Caki2 (cell line): ENCODE measurements at places on chromosomes 7 and 10. TPM values are rescaled to one million over a fixed set of nuclear protein-coding genes. Genes with fewer than 3 reads are reported as not detected.
A peak's percentile ranks its signal among the peaks of the same experiment; 100 is the strongest.

The DBNL gene
- total RNA-seq = 137 and 174 TPM in 2 replicates

The OTUD1 gene
- 13.1 and 14.8 TPM in 2 replicates for total RNA-seq

The FBH1 gene
- 57.7 and 85.1 TPM in 2 replicates for total RNA-seq

The VPS37D gene
- total RNA-seq = 4.5 and 12.9 TPM in 2 replicates

The SAP25 gene
- total RNA-seq = not detected in 2 replicates

The DPYSL4 gene
- total RNA-seq = 0.14 TPM in 1 of 2 replicates, not detected in the other

The KCNIP2 gene
- total RNA-seq = 0.20 TPM in 1 of 2 replicates, not detected in the other

The FRG2B gene
- not detected in 2 replicates for total RNA-seq

DNA sequence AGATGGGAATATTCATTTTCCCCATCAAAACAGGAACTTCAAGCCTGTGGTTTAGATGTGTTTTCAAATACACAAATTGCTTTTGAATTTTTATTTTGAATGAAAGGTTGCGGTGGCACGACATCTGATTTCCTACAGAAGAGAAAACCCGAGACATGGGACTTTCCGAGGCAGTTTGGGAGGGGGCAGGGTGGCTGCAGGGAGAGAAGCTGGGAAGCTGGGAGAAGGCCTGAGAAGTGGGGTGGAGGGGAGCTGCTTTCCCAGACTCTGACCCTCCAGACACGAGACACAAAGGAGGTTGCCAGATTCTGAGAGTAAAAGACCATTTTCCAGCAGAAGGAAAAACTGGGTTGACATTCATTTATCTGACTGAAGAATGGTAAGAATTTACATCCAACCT lies 19.6 kb downstream of the TMEM176A start:
- DNase-seq = no peak

- DNase-seq = no peak
Measured at GRCh38 chr7:42722716-42723115, 189.2 kb downstream of the C7orf25 start.

DNA sequence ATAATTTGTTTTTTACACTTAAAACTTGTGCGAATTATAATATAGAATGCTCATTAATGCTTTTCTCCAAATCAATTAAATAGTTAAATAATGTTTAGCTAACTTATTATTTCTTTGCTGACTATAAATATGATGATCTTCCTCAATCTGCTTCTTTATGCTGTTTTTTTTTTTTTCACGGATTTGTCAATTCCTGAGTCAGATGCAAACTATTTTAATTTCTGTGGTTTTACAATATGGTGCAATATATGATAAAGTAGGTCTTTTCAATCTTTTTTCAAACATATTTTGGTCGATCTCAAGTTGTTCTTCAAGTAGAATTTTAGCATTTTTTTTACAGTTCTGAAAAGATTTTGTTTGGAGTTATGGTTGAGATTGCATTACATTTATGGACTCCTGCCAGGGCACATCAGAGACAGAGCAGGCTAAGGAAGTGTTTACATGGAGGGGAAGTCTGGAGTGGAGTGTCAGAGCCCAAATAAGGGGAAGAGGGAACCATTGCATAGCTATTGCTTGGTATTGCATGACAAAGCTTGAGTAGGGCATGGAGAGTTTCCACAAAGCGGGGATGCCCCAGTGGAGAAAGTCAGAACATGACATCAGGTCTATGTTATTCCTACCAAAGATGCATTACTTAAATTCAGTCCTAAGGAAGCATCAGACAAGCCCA lies 204.4 kb downstream of the OTUD1 start:
- DNase-seq = no peak

DNA sequence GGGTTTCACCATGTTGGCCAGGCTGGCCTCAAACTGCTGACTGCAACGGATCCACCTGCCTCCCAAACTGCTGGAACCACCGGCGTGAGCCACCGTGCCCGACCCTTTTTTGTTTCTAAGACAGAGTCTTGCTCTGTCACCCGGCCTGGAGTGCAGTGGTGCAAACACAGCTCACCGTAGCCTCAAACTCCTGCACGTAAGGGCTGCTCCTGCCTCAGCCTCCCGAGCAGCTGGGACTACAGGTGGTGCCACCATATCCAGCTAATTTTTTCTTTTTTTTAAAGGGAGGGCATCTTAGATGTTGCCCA lies 36.4 kb downstream of the ADAP1 start:
- no peak for DNase-seq

DNA sequence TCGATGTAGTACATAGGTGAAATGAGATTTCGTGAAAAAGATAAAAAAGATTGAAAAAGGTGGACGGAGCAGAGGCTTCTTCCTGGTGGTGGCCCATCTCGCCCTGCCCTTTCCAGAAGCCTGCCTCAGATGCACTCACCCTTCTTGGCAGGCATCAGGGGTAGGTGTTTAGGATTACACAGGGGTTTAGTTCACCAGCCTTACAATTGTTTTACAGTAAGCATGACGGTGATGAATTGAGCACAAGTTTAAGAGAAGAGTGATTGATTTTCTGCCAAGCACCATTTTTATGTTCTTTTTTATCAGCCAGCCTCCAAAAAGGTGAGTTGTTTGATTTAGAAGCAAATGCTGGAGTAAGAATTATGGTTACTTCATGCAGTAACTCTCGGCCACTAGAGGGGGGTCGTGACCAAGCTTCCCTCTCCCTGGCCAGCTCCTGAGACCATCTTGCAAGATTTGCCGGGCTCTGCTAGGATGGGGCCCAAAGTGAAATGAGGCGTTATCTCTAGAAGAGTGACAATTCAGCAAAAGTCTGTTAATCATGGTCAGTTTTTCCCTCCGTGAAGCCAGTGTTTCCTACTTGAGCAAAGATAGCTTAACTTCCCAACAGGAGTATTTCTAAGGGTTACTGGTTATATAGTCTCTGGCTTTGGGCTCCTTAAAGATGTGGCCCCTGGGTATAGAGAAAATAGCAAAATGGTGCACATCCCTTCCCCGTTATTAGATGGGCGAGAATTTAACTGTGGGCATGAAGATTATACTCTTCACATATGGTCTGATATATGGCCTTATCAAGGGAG lies 228.8 kb downstream of the BMPER start:
- peak; percentile 21 for DNase-seq

GRCh38 chr10:29304995-29305335 lies 16.1 kb downstream of the LYZL1 start:
- no peak for DNase-seq

GRCh38 chr7:4687956-4688355 lies 5.9 kb downstream of the FOXK1 start:
- DNase-seq = no peak

DNA sequence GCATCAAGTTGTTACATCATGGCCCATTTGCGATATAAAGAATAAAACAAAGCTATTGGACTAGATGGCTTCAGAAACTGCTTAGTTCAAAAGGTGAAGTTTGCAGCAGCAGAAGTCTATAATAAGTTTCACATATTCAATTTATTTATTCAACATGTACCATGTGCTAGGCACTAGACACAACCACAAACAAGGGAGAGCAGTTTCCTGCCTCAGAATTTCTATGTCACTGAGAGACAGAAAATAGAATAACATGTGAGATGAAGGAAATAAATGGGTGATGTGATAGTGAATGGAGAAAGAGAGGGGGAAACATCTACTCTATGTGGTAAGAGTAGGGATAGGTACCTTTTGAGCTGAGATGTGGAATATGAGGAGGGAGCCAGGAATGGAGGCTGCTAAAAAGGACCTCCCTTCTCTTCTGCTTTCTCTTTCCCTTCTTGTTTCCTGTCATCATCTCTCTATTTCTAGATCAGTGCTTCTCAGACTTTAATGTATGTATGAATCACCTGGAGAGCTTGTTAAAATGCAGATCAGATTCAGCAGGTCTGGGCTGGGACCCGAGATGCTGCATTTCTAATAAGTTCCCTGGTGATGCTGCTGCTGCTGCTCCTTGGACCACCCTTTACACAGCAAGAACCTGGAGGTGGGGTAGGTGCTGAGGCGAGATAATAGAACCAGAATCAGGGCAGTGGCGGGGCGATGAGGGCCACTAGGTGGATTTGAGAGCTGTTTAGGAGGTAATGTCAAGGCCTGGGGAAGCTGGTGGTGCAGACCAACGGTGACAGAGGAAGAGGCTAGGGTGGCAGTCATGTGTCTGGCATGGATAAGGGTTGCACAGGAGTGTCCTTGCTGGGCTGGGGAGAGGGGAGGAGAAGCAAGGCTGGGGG lies 13.7 kb upstream of the INMT start:
- DNase-seq = no peak

GRCh38 chr10:51696251-51696650 lies 3.1 kb downstream of the CSTF2T start:
- no peak for DNase-seq

- no peak for DNase-seq
Measured at GRCh38 chr10:100823194-100823593, 77.8 kb downstream of the PAX2 start.

DNA sequence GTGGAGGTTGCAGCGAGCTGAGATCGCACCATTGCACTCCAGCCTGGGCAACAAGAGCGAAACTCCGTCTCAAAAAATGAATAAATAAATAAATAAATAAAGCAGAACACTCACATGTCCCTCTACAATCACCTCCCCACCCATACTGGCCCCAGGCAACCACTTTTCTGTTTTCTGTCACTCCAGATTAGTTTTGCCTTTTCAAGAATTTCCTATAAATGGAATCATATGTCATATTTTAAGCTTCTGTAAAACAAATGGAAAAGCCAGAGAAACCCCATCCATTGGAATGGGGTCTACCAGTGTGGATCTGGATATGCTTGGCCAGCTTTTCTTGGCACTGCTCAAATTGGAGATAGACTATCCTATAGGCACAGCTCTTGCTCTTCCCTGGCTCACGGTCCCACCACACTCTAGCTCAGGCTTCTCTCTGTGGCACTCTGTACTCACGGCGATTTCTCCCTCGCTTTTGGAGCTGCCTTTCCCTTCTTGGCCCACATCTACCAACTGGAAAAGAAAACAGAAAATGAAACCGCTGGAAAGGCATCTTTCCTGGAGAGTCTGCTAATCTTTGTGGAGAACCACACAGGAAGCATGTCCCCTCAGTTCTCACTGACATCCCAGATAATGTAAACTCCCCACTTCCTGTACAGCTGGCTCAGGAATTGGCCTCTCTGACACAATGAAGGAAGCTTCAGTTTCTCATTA lies 210.1 kb downstream of the JCAD start:
- no peak for DNase-seq

- DNase-seq = no peak
Measured at GRCh38 chr10:16527452-16527851, 5.8 kb upstream of the C1QL3 start.

DNA sequence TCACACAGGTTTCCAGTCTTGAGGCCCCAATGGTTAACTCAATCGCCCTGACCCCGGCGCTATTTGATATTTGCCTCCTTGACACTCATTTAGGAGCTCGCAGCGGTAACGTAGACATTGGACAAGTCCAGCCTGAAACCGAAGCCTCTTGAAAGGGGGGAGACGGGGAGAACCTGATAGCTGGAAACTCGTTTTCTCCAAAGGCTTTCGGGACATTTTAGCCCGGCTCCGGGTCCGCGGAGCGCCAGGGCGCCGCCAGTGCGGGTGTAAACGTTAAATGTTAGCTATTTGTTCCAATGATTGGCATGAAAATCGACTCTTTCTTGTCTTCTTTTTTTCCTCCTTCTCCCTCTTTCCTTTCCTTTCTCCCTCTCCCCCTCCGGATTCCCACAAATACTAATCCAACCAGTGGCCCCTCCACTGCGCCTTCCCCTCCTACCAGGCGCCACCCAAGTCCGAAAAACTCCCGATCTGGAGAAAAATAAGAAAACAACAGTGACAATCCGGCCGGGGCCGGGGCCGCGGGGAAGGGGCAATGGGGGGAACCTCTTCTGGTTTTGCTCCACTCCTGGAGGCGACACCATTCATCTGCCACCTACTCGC lies 17.2 kb upstream of the GATA3 start:
- DNase-seq = no peak

GRCh38 chr7:88132725-88133124 lies 87.1 kb downstream of the SRI start:
- DNase-seq = no peak

DNA sequence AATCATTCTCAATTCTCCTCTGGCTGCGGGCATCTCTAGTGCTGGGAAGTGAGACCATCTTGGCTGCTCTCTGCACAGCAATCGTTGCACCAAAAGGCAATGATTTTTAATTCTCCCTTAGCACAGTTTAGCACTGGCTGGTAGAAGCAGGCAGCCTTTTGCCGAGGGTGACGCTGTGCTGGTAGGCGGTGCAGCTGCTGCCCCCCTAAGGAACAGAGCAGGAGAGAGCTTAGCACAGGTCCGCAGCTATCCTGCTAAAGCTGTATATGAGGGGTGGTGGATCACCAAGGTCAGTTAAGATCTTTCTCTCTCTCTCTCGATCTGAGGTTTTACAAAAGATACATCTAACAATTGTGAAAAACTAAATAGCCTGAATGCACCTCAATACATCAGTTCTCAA lies 390.1 kb downstream of the GATA3 start:
- DNase-seq = no peak

DNA sequence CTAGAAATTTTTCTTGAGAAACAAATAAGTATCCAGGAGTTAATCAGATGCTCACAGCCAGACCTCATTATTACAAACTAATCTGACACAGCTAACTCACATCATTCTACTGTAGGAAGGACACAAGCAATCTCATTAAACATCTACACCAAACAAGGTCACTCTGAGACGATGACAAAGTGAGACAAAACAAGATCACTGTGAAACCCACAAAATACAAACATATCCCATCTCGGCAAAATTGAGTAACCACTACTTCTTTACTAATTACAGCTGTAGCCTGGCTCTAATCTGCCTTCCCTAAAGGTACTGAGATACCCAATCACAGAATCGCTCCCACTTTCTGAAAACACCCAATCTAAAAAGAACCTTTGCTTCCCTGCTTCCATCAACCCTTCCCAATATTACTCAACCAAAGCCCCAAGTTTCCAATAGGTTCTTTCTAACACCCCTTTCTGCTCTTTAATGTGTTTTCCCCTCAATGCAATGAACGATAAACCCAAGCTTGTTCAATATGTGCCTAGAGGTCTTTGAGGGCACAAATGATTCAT lies 26.9 kb downstream of the CCDC6 start:
- DNase-seq = no peak

- DNase-seq = no peak
Measured at GRCh38 chr10:109851616-109852474, 71.5 kb downstream of the XPNPEP1 start.
